ENCODE measurements at places on chromosomes 7 and 10.

GRCh38 chr10:32211046-32211363 lies 136.0 kb downstream of the EPC1 start:
- no peak for DNase-seq

DNA sequence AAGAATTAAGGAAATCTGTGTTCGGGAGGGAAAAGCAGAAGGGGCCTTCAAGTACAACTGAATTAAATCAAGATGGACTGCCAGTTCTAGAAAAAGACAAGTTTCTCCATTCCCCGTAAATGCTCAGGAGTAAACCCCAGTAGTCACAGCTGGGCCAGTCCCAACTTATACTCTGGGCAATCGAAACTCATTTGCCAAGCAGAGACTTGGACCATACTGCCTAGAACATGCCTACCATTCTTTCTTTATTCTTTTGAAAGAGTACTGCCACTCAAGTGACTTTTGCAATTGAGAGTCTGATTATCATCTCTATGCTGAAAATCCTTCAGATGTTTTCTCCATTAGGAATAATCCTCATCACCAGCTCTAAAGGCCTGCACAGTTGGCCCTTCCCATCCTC lies 21.4 kb downstream of the RPP30 start:
- no peak for DNase-seq

DNA sequence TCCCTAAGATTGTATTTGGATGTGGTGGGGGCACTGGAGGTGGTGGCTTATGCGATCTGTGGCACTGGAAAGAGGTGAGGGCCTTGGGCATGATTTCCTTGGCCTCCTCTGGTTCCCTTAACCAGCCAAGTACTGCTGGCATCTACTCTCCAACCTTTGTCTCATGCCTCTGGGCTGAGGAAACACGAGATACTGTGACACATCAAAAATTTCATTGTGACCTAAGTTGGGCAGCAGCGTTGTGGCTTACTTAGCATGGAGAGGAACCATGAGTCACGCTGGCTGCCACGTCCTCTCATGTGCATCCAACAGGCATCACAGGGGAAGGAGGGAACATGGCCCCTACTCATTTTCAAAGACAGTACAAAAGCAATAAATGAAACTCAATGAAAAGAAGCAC lies 29.7 kb upstream of the GSDME start:
- peak; percentile 96 for DNase-seq

- DNase-seq: no peak
Measured at GRCh38 chr7:140641524-140642195, 1.0 kb upstream of the DENND2A start.

GRCh38 chr7:157870644-157871290 lies 534.0 kb downstream of the DNAJB6 start:
- DNase-seq: no peak
